Sciatic nerve (tissue), 2 donors: ENCODE measurements at places on chromosomes 1 and 21. TPM values are rescaled to one million over a fixed set of nuclear protein-coding genes. Genes with fewer than 3 reads are reported as not detected.

DNA sequence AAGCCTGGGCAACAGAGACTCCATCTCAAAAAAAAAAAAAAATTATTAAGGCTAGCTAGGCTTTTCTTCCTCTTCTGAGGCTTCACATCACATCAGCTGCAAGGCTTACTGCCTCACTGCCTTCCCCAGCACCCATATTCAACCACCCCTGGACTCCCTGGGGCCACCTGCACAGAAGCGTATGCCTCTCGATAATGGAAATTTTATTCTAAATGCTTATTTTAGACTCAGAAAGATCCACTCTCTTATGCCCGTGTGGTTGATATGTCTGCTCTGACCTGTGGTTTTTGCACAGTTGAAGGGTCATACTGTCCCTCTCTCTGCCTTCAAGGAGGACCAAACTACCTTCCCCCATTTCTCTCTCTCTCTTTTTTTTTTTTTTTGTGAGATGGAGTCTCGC, 1.5 kb upstream of the FCRLA start:
- no peak for DNase-seq

GRCh38 chr1:178529364-178530036, 16.6 kb downstream of the TEX35 start:
- DNase-seq, result peak; percentile 39

GRCh38 chr1:34714386-34714785, 40.5 kb upstream of the GJB5 start:
- DNase-seq, result no peak

DNA sequence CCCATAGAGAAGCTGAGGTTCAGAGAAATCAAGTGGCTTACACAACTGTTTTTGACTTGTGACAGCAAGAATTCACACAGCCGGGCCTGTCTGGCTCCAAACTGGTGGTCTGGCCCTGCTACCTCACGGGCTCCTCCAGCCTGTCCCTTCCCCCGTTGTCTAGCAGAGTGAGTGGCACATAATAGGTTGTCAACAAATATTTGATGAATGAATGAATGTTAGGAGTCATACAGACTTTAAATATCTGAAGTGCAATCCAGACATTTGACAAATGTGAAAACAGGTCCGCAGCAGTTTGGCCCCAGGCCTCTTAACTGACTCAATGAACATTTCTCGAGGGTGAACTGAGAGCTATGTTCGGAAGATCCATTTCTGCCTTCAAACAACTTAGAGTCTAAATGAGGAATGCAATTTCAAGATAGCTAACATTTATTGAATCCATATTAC, 1.1 kb upstream of the RHOC start:
- no peak for DNase-seq

DNA sequence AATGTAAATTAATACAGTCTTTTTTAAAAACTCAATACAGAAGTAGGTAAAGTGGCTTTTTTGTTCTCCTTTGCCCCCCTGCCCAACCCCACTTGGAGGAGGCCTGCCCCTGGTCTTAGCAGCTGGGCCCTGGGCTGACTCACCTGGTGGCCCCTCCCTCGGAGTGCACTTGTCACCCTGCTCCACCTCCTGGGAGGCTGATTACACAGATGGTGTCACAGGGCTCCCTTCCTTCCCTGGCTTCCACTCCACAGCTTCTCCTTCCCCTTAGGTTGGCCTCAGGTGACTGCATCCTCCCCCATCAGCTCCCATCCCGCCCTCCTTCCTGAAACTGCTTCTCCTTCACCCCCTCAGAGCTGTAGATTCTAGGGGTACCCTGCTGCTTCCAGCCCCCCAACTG, 11.7 kb upstream of the CAPN9 start:
- no peak for DNase-seq

DNA sequence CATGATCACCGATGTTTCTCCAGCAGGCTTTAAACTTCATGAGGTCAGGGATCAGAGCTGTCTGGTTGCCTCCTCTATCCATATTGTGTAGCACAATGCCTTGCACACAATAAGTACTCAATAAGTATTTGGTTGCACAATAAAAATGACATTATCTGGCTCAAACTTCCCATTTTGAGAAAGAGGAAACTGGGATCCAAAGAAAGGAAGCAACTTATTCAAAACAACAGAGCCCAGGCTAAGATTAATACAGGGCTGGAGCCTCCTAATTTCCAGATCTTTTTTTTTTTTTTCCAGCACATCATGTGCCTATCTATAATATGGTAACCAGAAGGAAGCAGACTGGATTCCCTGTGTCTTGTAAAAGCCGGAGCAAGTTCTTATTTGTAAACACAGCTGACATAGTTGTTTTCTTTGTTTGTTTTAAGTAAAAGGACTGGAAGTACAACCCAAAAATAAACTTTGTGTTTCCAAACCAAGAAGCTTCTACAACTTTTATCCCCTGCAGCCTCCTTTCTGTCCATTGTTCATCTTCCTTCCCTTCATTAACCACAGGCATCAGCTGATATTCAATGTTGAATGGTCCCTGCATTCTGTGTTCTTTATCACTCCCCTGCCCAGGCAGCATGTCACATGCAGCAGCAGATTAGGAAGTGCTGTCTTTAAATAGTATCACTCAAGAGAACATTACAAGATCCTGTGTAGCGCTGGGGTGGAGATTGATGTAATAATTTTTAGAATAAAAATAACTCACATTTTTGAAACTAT, 71.2 kb upstream of the HOOK1 start:
- no peak for DNase-seq

DNA sequence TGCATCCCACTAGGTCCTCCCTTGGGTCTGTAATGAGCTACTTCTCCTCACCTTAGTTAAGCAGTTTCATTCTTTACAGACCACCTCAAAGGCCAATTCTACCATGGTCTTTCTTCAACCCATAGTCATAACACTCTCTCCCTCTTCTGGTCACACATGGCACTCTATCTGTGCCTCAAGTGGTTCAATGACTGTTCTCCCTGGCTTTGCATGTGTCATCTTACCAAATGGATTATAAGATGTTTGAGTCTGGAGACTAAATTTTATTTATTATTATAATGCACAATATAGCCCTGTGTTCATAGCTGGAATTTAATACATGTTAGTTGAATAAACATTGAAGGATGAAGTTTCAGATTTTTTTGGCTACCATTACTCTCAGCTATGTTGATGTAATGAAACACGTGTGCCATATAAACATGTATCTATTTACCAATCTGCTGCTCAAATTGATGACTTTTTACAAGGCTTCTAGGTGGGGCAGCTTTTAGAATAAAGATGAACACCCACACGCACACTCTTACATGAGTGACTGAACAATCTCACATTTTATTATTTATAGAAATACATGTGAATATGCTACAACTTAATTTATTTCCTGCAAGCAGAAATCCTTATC, 102.1 kb downstream of the RUNX1 start:
- DNase-seq, result no peak

DNA sequence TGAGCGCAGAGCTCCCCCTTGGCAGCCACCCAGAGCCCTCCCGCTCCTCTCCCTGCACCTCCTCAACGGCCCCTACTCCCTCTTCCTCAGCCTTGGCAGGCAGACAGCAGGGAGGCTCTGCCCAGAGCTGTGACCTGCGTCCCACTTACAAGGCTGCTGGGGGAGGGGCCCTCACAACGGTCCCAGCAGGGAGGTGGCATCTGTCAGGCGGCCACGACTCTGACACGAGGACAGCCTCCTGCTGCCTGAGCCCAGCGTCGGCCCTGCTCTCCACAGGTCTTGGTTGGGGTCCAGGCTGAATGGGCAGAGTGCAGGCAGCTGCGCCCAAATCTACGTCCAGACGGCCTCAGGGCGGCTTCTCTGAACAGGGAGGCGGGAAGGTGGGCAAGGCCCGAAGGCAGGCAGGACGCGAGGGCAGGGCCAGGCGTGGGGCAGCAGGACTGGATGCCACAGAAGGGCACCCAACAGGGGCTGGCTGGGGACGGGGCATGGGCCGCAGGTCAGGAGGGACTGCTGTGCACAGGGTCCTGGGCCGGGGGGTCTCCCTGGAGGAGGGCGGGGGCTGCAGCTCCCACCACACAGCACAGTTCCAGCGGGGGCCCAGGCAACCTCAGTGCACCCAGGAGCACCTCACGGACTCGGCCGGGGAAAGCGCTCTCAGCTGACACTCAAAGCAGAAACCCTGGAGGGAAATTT, 7.5 kb downstream of the SLC19A1 start:
- no peak for DNase-seq

DNA sequence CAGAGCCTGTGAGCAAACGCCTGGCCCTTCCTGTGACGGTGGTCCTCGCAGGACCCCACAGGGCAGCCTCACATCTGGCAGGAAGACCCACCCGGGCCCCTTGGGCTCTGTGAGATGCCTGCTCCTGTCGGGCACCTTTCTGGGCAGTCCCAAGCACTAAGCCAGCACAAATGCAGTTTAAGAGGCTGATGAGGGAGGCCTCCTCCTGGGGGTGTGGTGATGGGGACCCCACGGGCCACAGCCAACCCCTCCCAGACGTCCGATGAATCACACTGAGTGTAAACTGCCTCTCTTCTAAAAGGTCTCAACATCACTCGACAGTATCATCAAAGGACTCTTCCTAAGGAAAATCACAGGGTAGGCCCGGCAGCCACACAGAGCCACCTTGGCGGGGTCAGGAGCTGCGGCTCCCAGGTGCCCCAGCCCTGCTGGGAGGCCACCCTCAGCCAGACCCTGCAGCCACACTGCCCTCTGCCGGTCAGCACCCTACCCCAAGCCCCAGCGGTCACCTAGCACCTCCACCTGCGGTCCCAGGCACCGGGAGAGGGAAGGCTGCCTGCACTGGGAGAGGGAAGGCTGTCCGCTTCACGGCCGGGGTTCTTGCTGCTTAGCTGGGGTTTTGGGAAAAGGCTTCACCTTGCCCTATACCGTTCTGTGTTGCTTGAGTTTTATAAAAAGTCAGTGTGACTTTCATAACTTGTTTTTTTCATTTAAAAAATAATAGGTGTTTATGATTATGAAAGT, 3.9 kb upstream of the PRKCZ start:
- no peak for DNase-seq

- no peak for DNase-seq
Observed at GRCh38 chr1:107404756-107405155, 263.9 kb downstream of the NTNG1 start.

GRCh38 chr1:53525595-53525994, 66.4 kb downstream of the DMRTB1 start:
- DNase-seq, result no peak

DNA sequence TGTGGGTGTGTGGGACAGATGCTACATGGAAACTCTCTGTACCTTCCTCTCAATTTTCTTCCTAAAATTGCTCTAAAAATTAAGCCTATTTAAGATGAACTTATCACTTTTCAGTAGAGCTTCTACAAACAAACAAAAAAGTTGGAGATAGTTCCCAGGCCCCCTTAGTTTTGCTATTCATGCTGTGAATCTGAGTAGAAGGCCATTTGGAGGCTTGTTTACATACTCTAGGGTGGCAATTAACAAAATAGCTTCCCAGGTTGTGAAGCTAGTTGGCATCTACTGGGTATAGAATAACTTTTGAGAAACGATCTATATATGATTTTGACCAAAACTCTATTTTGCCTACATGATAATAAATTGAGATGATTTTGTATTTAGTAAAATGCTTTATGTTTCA, 541.4 kb upstream of the B3GALT2 start:
- no peak for DNase-seq

GRCh38 chr1:86062453-86062852, 94.1 kb downstream of the COL24A1 start:
- no peak for DNase-seq

- peak; percentile 59 for DNase-seq
Observed at GRCh38 chr21:17688912-17689874, 76.5 kb upstream of the BTG3 start.

- DNase-seq, result no peak
Observed at GRCh38 chr21:43271452-43272020, 102.7 kb downstream of the CRYAA start.

DNA sequence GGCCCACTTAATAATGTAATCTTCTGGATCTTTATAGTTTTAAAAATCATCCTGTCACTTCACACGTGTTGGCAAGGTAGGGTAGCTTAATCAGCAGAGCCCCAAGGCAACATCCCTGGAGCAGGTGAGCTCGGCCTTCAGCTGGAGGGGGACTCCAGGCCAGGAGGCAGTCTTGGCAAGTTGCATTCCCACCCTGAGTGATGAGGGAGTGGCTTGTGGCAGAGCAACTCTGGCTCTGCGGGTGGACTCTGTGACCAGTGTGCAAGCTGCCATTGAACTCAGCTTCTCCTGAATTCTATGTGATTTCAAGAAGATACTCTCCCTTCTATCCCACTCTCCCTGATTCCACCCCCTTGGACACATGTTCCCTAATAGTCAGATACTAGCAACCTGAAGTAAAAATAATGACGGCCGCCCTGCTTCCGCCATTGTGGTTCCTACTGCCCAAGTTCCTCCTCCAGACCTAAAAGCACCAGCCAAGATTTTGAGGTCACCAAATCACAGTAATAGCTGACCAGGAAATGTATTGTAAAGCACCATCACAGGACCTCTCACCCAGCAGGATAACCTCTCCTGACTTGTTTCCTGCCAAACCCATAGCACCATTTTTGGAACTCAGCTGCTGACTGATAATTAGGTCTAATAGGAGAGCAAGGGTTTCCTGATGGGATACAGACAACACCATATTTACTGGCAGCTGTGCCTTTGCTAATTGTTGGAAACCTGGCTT, 11.5 kb upstream of the LYST start:
- no peak for DNase-seq

DNA sequence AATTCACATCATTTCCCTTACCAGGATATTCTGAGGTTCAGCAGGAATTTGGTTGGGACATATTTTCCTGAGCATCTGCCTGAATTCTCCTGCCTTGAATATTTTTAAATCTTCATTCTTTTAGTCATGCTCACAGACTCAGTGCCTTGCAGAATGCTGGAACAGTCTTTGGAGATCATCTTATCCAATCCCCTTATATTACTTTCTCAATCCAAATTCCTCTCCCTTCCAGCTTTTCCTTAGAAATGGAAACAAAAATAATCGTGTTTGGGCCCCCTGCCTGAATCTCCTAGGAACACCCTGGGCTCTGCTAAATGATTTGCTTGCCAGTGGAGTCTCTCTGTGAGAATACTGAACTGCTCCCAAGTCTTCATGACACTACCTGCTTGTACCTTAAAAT, 38.4 kb downstream of the LHX8 start:
- DNase-seq, result no peak

DNA sequence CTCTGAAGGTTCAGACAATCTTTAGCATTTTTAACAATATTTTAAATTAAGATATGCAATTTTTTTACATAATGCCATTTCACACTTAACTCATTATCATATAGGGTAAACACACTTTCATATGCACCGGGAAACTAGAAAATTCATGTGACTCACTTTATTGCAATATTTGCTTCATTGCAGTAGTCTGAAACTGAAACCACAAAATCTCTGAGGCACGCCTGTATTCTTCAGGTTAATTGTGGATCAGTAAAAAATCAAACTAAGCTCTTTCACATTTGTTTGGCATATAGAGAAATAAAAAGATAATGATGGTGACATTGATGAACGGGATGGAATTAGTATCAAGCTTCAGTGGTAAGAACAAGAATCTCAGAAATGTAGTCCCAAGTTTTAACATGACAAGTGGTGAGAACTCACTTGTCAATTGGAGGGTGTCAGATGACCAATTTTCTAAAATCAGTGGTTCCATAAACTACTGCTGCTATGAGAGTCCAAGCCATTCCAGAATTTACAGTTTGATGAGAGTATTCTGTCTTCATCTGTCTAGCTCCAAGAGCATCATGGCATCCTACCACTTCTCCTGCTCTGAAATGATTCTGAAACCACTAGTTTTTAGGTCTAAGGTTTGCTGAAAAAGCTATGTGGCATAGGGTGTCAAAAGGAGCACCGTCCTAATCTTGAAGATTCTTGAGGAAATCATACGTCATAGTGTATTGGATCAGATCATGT, 281.0 kb downstream of the PTPRC start:
- no peak for DNase-seq

Gene TMEM222
- total RNA-seq, result 37.8 TPM

Gene REN
- not detected for total RNA-seq

Gene IGFN1
- 1.7 TPM for total RNA-seq

Gene PLA2G5
- total RNA-seq, result 1.3 TPM

Gene FMOD
- total RNA-seq, result 126 TPM

Gene TRPM2
- 9.9 TPM for total RNA-seq

Gene PGD
- 70.4 TPM for total RNA-seq
